Suppressor macrophage (primary cell): ENCODE measurements at places on chromosomes 2 and 18.

GRCh38 chr2:216551234-216552068, 52.8 kb downstream of the RPL37A start:
- no peak for DNase-seq

- DNase-seq, result no peak
Observed at GRCh38 chr18:77103991-77104531, 28.5 kb downstream of the MBP start.

- DNase-seq, result no peak
Observed at GRCh38 chr18:11514267-11514666, 95.1 kb upstream of the SLC35G4 start.

- DNase-seq, result no peak
Observed at GRCh38 chr2:51219468-51219867, 187.5 kb upstream of the NRXN1 start.

- no peak for DNase-seq
Observed at GRCh38 chr2:108853421-108853820, 66.8 kb downstream of the CCDC138 start.

DNA sequence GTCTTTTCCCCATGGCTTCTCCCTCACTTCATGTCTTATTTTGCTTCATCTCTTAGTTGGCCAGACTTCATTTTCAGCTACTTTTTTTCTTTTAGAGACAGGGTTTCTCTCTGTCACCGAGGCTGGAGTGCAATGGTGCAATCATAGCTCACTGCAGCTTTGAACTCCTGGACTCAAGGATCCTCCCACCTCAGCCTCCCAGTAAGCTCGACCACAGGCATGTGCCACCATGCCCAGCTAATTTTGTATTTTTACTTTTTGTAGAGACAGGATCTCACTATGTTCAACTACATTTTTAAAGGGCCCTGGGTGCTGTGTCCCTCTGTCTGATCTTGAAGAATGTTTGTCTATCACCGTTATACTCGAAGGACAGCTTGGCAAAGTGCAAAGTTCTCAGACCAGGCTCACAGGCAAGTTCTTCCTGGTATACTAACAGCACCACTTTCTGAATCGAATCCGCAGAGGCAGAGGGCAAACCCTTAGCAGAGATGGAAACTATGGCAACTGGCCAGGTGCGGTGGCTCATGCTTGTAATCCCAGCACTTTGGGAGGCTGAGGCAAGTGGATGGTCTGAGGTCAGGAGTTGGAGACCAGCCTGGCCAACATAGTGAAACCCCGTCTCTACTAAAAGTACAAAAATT, 60.9 kb downstream of the SOWAHC start:
- DNase-seq, result no peak

- DNase-seq, result no peak
Observed at GRCh38 chr18:4211111-4211837, 243.8 kb downstream of the DLGAP1 start.

GRCh38 chr2:127516041-127516762, 10.1 kb downstream of the IWS1 start:
- no peak for DNase-seq

GRCh38 chr2:12168791-12169388, 422.5 kb downstream of the LPIN1 start:
- DNase-seq, result peak; percentile 97

DNA sequence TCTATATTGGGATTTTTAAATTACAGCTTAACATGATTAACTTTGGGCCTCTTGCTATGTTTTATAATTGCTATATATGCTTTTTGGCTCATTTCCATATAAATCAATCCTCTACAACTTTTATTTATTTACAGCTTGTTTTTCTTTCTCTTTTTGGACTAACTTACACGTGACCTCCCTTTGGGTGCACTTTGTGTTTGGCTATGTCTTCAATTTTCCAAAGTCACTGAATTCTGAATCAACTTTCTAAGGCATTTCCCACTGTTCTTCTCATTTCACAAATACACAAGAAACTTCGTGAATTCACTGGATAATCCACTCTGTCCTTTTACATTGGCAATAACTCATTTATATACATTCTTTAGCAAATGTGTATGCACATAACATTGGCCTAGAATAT, 5.4 kb upstream of the CPS1 start:
- no peak for DNase-seq

DNA sequence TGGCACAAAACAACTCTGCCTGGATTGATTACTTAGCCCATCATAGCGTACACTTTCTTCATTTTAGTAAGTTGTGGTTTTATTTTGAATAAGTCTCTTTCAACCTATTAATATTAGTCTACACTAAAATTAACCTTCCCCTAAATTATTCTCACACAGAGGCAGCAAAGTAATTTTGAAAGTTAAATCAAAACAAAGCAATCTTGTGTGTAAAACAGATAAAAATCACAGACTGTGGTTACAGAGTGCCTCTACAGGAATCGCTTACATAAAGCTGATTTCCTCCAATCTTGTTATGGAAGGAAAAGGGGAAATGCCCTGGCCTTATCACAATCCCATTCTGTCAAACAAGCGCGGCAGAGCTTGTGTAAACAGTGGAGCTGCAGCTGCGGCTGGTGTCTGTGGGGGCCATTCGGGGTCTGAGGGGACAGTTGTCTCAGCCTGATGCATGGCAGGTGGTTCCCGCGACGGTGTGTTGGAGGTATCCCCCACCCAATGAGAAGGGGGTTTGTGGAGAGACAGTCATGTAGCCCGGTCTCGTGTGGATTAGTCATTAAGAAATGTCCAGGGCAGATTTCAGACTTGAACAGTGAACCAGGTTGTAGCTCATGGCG, 42.1 kb downstream of the BCL2L11 start:
- peak; percentile 58 for DNase-seq

- no peak for DNase-seq
Observed at GRCh38 chr2:218893349-218894150, 12.9 kb downstream of the WNT10A start.

- DNase-seq, result no peak
Observed at GRCh38 chr2:11430729-11431128, 35.2 kb downstream of the E2F6 start.

DNA sequence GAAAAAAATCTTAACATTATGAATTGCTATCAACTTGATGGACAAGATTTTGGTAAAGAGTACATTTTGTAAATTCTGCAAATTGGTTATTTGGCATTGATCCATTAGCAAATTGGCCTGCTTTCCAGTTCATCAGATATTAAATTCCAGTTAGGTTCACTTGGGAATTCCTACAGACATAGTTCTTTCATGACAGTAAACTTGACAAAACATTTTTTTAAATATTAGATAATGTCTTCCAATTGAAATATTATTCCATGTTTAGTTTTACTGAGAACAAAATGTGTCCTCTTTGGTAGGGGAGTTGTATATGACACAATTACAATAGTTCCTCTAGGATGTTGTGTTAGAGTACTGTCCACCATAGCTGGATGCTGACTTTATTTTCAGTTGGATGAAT, 141.9 kb downstream of the LCLAT1 start:
- no peak for DNase-seq
